ENCODE measurements at places on chromosomes 7 and 10.
A peak's percentile ranks its signal among the peaks of the same experiment; 100 is the strongest.

DNA sequence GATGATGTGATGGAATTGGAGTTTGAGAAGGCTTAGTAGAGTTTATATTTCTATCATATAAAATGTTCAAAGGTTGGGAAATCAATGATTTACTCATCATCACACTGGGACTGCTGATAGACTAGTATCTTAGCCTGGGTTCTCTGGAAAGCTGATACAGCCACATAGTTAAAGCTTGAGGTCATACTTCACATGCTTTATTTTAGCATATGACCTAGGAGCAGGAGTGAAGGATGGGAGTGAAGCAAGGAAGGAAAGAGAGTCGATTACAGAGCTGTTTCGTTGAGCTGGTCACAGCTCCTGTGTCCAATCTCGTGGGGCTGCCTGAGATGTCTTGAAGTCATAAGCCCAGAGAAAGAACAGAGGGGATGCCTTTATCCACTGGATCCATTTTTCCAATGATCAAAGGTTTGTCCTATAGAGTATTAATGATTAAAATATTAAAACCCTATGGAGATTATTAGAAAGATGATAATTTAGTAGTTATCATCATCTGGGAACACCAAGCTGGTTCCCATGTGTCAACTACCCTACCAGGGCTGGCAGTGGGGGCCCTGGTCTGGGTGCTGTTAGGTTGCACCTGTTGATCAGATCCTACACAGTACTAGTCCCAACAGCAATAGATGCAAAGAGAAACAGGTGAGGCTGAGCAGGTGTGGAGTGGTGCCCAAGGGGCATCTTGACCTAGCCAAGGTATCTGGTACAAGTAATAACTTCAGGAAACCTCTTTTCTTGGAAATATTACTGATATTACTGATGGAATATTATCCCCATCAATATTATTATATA is 77.8 kb downstream of the BAMBI start:
- DNase-seq = no peak

DNA sequence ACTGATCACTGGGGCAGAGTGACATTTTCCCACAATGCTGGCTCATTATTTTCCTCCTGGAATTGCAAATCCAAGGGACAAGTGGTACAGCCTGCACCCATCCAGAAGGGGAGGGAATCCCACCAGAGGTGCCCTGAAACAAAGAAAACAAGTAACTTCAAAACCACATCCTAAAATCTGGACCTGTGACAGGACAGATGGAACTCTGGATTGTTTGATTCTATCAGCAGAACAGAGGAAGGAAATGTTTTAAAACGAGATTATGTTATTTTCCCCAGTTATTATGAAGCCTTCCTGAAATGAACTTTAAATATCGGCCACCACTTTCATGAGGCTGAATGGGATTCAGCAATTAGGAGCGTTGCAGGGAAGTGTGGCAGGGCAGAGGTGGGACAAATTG is 62.2 kb upstream of the ECHDC3 start:
- DNase-seq = no peak

GRCh38 chr7:18958627-18959026 is 158.8 kb downstream of the TWIST1 start:
- no peak for DNase-seq

GRCh38 chr7:73721377-73721817 is 1.9 kb upstream of the STX1A start:
- no peak for DNase-seq

GRCh38 chr10:122915700-122916099 is 5.3 kb downstream of the FAM24A start:
- no peak for DNase-seq

DNA sequence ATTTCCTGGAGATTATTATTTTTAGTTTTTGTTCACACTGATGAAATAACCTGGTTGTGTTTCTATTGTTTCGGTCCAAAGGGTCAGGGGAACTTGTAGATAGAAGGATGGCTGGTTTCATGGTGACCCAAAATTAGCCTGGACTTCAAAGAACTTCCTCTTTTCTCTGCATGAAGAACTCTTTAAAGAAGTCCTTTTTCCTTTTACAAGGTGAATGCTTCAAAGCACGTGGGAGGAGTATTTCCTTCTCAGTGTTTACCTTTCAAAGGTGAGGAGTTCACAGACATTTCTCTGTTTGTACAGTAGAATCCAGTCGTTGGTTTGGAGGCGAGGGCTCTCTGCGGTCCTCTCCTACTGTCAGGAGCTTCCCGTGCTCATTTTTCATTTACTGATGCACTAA is 561.7 kb downstream of the GATA3 start:
- no peak for DNase-seq

GRCh38 chr7:2905027-2905426 is 60.9 kb upstream of the GNA12 start:
- DNase-seq = no peak

GRCh38 chr7:101532400-101533102 is 96.5 kb downstream of the MYL10 start:
- no peak for DNase-seq

- no peak for DNase-seq
Observed at GRCh38 chr10:30784524-30784896, 155.0 kb upstream of the LYZL2 start.

DNA sequence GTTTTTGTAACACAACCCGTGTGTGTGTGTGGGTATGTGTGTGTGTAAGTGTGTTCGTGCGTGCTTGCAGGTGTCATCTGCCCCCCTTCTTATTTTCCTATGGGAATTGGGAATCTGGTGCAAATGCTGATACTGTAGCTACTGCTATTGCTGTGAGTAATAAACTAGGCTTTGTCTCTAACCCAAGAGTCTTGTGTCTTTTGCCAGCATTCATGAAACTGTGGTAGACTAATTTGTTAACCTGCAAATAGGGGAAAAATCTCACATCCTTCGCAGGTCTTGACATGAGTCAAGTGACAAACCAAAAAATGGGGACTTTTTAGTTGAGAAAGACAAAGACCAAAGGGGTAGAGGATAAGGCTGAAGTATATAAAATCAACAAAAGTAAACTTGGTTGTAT is 57.9 kb upstream of the FAM133B start:
- DNase-seq = no peak

DNA sequence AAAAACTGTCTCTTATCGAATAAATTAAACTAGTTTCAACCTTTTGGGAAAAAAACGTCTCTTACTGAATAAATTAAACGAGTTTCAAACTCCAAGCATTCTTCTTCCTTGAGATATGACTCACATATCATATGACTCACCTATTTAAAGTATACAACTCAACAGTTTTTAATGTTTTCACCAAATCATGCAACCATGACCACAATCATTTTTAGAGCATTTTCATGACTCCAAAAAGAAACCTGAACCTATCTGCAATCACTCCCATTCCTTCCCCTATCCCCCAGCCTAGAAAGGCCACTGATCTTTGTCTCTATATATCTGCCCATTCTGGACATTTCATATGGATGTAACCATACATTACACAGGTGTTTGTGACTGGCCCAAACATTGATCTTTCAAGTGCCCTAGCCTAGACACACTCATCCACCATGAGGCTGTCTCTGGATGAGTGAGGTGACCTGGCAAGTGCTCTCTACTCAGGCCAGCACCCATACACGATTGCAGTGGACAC is 115.3 kb downstream of the PIP4K2A start:
- DNase-seq = no peak

DNA sequence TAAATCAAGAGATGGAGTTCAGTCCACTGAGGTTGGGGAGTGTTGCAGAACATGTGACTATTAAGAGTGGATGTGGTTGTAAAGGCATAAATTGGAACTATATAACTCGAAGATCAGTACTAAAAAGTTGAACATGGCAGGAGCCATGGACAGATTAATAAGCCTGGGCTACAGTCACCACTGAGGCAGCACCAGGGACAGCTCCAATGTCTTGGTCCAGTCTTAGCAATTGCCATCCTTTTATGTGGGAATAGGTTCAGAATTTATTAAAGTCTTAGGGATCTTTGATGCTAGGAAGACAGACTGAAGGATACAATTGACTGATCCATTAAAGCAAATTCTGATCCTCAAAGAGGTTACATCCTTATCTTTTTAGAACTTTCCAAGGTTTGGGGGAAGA is 156.6 kb downstream of the ADRA2A start:
- no peak for DNase-seq

GRCh38 chr7:118214833-118215182 is 9.7 kb upstream of the ANKRD7 start:
- no peak for DNase-seq

DNA sequence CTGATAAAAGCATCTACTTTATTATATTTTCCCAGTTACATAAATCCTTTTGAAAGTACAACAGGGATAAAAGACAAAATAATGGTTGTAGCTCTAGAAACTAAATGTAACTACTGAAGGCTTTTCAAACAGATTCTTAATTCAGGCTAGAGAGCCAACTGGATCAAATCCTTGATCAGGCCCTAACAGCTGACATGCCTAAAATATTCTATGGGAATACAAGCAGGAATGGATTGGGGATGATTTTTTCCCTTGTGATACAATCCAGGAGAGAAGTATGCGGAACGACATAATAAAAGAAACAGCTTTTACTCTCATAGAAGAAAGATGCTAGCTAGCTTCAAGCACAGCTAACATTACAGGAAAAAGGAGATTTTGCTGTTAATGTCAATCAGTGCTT is 49.0 kb downstream of the NT5C2 start:
- no peak for DNase-seq

- no peak for DNase-seq
Observed at GRCh38 chr7:139582671-139583155, 59.2 kb downstream of the CLEC2L start.

GRCh38 chr7:107494315-107494751 is 24.5 kb downstream of the GPR22 start:
- DNase-seq = no peak

DNA sequence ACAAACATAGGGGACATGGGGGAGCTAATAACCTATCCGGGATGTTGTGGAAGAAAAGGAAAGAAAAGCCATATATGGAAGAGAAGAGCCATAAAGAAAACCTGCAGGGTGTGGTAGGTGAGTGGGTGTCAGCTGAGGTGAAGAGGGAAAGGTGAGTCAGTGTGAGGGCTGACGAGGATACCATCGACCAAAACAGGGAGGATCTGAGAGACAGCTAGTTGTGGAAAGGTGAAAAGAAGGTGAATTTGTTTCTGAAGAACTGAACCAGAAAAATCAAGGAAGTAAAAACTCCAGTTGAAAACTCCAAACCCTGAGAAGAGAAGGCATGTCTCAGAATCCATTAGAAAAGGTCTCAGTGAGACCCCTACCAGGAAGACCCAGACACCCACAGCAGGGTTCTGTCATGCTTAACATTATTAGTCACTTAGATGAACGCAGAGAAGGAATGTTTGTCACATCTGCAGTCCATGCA is 4.1 kb downstream of the BLNK start:
- no peak for DNase-seq

DNA sequence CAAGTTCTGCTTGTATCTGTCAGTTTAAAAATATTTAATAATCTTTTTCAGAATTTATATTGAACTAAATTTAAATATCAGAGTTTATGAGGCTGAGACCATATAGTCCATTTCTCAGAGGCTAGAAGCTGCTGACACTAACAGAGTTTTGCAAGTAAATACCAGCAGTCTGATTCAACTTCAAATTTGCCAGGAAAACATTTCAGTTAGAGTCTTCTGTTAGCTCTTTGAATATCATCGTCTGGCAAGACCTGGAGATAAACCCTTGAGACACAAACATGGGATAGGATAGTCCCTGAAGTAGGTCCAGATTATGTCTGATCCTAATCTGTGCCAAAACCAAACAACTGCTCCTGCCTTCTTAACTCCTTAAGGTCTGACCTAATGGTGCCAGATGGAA is 472.8 kb upstream of the STEAP1 start:
- DNase-seq = no peak

- no peak for DNase-seq
Observed at GRCh38 chr10:103983367-103983911, 16.5 kb downstream of the SLK start.

- DNase-seq = no peak
Observed at GRCh38 chr7:45230083-45230482, 72.5 kb downstream of the RAMP3 start.

DNA sequence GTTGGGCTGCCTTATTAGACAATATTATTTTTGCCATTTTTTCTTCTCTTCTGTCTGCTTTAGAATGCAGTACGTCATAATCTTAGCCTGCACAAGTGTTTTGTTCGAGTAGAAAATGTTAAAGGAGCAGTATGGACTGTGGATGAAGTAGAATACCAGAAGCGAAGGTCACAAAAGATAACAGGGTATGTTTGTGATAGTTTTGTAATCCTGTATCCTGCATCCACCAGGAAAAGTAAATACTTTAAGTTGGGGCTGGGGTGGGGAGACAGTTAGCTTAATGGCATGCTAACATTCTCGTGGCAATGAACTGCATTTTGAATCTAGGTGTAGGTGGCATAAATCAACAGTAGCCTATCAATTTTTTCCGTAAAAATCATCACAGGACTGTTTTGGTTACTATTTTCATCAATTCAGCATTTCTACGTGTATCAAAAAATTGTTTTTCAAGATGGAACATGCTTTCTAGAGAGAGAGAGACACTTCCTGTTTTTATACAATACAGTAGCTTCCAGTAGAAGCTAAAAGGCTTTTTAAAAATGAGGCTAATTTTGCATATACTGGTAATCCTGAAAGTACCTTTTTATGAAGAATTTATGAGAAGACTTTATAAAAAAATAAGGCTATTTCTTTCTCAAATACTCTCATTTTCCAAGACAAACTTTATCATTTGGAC is 247.5 kb downstream of the FOXP2 start:
- no peak for DNase-seq

- no peak for DNase-seq
Observed at GRCh38 chr10:86102451-86102850, 264.1 kb downstream of the GRID1 start.

- no peak for DNase-seq
Observed at GRCh38 chr10:30254926-30255325, 94.2 kb downstream of the MTPAP start.

DNA sequence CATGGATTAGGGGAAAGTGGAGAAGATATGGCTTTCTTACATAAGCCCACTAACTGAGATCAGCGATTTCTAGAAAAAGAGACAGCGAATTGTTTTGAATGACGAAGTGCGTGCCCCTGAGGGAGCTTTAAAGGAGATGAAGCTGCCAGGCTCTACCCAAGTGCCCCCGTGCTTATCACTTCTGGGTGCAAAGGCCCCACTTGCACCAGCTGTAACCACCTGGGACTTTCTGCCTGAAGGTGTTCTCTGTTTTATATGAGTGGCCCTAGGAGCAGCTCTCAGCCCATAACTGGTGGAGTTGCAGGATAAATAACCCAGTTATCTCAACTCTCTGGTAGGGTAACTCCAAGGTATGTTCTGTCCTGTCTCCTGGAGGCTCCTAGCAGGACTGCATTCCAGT is 20.4 kb upstream of the CARD11 start:
- no peak for DNase-seq

DNA sequence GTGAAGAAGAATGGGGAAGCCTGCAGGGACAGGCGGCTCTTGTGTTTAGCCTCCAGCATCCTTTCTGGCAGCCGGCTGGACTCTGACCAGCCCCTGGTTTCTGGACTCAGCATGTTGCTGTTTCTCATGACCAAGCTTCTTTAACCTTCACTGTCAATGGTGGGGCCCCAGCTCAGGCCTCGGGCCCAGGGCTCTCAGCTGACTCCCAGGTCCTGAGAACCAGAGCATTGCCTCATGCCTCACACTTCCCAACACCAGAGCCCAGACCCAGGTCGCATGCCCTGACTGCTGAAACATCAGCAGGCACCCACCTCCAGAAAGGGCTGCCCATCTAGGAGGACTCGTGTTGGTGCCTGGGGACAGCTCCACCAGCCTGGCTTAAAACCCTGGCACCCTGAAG is 34.8 kb upstream of the FGFR2 start:
- DNase-seq = peak; percentile 63

All from ELF-1 (cell line).